ENCODE measurements at places on chromosomes 5 and 9.
A peak's percentile ranks its signal among the peaks of the same experiment; 100 is the strongest.

DNA sequence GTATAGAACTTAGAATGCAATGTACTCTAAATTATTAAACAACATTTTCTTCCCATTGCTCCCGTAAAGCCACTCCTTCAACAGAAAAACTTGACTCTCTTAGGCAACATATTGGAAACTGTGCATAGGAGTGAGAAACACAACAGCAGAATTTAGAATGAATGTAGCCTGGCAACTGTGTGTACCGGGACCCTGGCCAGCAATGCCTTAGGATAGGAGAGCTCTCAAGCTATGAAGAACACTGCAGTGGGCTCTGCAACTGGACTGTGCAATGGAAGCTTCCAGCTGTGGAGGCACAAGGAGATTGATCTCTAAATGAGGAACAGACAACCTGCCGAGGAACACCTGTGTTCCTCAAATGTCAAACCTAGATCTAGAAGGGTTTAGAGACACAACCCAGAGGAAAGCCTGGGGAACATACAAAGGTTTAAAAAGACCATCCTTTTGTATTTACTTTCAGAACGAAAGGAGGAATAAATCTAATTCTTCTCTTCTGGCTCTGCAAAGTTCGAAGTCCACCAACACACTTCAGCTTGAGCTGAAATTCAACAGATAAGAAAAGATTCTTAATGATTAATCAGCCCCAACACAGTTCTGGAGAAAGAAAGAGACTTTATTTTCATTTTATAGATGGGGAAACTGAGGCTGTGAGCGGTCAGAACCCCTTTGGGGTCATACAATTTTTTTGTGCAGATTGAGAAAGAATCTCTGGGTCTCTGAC is 51.5 kb upstream of the ARL15 start:
- no peak for DNase-seq

- peak; percentile 84 for DNase-seq
Observed at GRCh38 chr9:694403-695154, 146.9 kb upstream of the DMRT1 start.

DNA sequence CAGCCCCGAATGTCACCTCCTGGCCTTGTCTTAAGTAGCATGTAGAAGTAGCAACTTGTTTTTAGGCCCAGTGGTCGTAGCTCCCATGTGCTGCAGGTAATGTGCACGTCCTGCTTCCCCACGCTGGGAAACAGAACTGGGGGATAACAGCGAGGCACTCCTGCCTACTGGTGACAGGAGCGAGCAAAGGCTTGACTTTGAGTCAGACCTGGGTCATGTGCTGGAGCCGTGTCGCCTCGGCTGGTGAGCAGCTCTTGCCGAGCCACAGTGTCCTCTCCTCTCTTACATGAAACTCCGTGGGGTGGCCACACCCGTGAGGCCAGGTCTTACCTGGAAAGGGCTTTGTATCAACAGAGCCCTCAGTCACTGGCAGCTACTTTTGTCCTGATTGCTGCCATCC is 17.5 kb upstream of the POMT1 start:
- DNase-seq = no peak

DNA sequence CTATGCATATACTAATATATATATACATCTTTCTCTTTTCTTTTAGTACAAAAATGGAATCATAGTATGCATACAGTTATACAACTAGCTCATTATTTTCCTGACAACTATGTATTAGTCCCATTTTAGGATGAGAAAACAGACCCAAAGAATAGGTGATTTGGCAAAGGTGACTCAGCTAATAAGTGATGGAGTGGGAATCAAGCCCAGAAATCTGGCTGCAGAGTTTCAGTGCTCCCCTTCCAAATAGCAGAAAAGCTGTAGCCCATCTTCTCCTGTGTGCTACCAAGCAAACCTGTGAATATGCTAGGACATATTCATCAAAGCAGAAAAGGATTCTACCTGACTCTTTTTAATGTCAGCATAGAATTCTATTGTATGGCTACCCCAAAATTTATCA is 114.7 kb downstream of the ARL15 start:
- no peak for DNase-seq

- no peak for DNase-seq
Observed at GRCh38 chr5:38453506-38453905, 102.9 kb downstream of the LIFR start.

- DNase-seq = no peak
Observed at GRCh38 chr9:124353166-124353768, 62.0 kb downstream of the PSMB7 start.

DNA sequence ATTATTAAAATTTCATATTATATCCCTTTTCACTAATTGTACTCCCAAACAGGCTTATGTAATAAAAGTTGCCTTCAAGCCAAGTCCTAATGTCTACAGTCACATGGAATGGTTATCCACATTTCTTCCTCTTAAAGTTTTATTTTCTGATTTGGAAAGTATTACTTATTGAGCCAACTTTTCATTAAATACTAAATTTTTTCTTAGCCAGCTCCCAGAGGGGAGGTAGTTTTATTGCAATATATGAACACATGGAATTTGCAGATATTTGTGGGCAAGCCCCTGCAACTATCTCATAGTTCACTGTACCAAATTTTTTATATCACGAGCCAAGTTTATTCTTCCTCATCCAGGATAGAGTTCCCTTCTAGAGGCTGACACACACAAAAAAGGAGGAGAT is 332.8 kb upstream of the PTGER4 start:
- DNase-seq = no peak
